Trophoblast cell (in vitro differentiated cells and primary cell): ENCODE measurements at places on chromosomes 13 and 19.

- no peaks in the 10 kb centered on the region for H3K4me1 ChIP-seq
- no peak overlapping the region for H3K4me3 ChIP-seq
- H3K27me3 ChIP-seq, result no peaks in the 10 kb centered on the region
- H3K27ac ChIP-seq, result no peak overlapping the region
- peak; percentile 11 for DNase-seq
- H3K36me3 ChIP-seq, result no peaks in the 10 kb centered on the region
Measured at GRCh38 chr13:48446464-48446863, 33.6 kb upstream of the LPAR6 start.

DNA sequence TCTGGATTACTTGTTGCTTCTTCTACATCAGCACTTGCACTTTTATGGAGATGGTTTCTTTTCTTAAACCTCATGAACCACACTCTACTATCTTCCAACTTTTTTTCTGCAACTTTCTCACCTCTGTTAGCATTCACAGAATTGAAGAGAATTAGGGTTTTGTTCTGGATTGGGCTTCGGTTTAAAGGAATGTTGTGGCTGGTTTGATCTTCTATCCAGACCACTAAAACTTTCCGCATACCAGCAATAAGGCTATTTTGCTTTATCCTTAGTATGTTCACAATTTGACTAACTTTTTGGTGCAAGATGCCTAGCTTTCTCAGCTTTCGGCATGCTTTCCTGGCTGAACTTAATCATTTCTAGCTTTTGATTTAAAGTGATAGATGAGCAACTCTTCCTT is 666.7 kb upstream of the MIR17HG start:
- DNase-seq, result no peak
- no peaks in the 10 kb centered on the region for H3K27me3 ChIP-seq
- H3K27ac ChIP-seq, result no peak overlapping the region
- no peaks in the 10 kb centered on the region for H3K4me1 ChIP-seq

DNA sequence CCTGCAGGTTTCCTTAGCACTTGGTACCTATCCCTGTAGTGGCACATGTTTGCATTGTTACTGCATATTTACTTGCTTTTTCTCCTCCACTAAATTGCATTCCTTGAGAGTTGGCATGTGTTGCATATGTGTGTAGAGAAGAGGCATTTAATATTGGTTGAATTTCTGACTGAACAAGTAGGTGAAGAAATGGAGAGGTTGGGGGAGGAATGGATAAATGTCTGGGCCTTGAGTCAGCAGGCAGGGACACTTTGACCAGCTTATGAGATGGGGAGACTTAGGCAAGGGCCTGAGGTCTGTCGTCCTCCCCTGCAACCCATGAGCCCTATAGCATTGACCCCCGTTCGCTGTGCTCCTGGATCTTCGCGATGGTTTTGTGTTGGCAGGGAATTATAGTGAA is 2.0 kb upstream of the GPR18 start:
- no peaks in the 10 kb centered on the region for H3K27me3 ChIP-seq
- no peaks in the 10 kb centered on the region for H3K4me1 ChIP-seq
- H3K36me3 ChIP-seq, result peaks cover 4% of the 10 kb centered on the region
- H3K4me3 ChIP-seq, result no peak overlapping the region
- no peak for DNase-seq
- H3K27ac ChIP-seq, result no peak overlapping the region

DNA sequence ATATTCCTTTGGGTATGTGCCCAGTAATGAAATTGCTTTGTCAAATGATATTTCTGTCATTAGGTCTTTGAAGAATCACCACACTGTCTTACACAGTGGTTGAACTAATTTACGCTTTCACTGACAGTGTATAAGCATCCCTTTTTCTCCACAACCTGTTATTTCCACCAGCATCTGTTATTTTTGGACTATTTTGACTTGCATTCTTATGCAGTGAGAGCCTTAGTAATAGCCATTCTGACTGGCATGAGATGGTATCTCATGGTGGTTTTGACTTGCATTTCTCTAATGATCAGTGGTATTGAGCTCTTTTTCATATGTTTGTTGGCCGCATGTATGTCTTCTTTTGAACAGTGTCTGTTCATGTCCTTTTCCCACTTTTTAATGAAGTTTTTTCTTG is 92.0 kb upstream of the SPATA13 start:
- no peaks in the 10 kb centered on the region for H3K27me3 ChIP-seq
- no peak overlapping the region for H3K27ac ChIP-seq
- no peak for DNase-seq

- H3K27ac ChIP-seq, result no peak overlapping the region
- no peak for DNase-seq
- H3K27me3 ChIP-seq, result no peaks in the 10 kb centered on the region
- peaks cover 58% of the 10 kb centered on the region for H3K36me3 ChIP-seq
- no peaks in the 10 kb centered on the region for H3K4me1 ChIP-seq
Measured at GRCh38 chr13:113176280-113176679, 17.8 kb downstream of the PROZ start.

DNA sequence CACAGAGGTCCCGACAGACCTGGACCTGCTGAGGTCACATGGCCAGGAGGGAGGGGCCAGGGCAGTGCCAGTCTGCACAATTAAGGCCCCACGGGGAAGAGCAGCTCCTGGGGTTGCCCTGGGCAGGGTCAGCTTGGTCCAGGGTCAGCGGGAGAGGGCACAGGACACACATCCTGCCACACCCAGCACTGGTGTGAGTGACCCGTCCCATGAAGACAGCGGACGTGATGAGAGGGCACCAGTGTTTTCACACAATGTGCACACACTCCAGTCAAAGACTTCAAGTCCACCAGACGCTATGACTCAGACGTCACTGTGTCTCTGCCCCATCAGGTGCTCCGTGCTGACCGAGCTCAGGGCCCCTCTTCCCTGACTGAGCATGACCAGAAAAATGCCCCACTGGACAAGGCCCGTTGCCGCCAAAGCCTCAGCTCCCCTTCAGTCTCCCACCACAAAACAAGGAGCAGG is 4.2 kb downstream of the TMEM259 start:
- no peak for DNase-seq
- H3K27ac ChIP-seq, result peak overlapping the region; percentile 24
- no peak overlapping the region for H3K4me3 ChIP-seq
- H3K36me3 ChIP-seq, result peaks cover 34% of the 10 kb centered on the region
- no peaks in the 10 kb centered on the region for H3K27me3 ChIP-seq
- H3K4me1 ChIP-seq, result peaks cover 41% of the 10 kb centered on the region

DNA sequence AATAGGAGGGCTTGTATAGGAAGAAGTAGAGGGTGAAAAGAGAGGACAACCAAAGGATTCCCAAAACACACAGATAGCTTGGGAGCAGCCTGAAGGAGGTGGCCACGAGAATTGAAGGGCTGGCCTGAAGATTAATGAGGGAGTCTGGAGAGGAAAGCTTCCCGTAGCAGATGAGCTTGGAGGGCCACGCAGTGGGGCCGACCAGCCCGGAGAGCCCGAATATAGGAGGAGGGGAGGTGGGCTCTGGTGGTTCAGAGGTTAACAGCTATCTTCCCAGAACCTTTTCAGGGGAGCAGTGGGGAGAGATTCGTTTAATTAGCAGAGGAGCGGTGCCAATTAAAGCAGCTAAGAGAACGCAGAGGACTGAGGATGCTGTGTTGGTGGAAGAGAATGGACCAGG is 154.9 kb downstream of the STK24 start:
- no peak overlapping the region for H3K4me3 ChIP-seq
- no peaks in the 10 kb centered on the region for H3K27me3 ChIP-seq
- no peak overlapping the region for H3K27ac ChIP-seq
- peaks cover 41% of the 10 kb centered on the region for H3K36me3 ChIP-seq

DNA sequence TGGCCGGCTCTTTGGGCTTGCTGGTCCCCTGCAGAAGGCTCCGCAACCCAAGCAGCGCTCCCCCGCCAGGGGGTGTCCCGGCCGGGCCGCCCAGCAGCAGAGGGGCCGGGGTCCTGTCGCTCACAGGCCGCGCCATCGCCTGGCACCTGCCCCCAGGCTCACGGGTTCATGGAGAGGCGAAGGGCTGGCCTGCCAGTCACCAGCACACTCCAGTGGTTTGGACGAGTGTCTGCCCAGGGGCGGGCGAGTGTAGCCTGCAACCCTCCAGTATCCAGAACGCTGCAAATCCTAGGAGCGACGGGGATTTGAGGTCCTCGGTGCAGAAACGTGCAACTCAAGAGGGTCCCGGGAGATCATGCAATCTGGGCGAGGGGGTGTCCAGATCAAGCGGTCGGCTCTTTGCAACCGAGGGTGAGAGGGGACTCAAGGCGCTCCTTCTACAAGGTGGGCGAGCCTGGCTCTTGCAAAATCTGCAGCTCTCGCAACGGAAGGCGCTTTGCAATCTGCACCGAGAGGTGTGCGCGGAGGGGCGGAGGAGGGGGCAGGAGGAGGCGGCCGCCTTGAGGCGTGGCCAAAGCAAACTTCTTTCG is at the start of gene DBP:
Gene DBP, minus strand, starts transcription at position 521 of the 590 bp plus-strand sequence. Its CDS starts 385 bp downstream, at position 136.
- no peak within 1 kb of the TSS for H3K4me3 ChIP-seq
- H3K36me3 ChIP-seq, result no peaks in the 10 kb centered on the region
- no peak for DNase-seq
- H3K27me3 ChIP-seq, result peaks cover 15% of the 10 kb centered on the region
- no peak within 1 kb of the TSS for H3K27ac ChIP-seq

DNA sequence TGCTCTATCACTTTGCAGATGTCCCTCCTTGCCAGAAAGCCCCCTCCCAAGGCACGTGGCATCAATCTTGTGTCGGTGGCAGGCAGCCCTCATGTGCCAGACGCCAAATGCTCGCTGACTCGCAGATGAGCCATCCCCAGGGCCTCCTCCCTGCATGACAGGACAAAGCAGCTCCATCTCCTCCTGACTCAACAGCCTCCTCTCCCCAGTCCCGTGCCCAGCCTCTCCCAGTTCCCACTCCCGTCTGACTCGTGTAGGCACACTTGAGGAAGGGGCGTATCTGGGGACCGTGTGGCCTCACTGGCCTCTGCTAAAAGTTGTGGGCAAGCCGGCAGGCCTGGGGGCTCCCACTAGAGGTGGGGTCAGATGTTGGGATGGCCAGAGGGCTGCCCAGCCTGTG is 133.6 kb downstream of the STK24 start:
- no peak for DNase-seq
- H3K4me3 ChIP-seq, result no peak overlapping the region
- H3K36me3 ChIP-seq, result peaks cover 78% of the 10 kb centered on the region
- H3K27ac ChIP-seq, result no peak overlapping the region
- peaks cover 4% of the 10 kb centered on the region for H3K4me1 ChIP-seq

DNA sequence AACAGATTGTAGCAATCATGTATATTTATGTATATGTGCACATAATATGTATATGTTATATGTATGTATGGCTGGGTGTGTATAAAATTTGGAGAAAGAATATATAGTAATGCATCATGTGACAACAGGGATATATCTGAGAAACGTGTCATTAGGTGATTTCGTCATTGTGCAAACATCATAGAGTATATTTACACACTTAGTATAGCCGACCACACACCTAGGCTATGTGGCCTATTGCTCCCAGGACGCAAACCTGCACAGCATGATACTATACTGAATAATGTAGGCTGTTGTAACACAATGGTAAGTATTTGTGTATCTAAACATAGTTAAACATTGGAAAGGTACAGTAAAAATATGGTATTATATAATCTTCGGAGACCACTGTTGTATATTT is 43.8 kb downstream of the ESD start:
- H3K4me1 ChIP-seq, result no peaks in the 10 kb centered on the region
- no peak for DNase-seq
- H3K36me3 ChIP-seq, result peaks cover 20% of the 10 kb centered on the region
- H3K4me3 ChIP-seq, result no peak overlapping the region
- no peaks in the 10 kb centered on the region for H3K27me3 ChIP-seq
- H3K27ac ChIP-seq, result no peak overlapping the region

- H3K36me3 ChIP-seq, result peaks cover 28% of the 10 kb centered on the region
- no peak for DNase-seq
- no peaks in the 10 kb centered on the region for H3K27me3 ChIP-seq
- no peak overlapping the region for H3K27ac ChIP-seq
- no peaks in the 10 kb centered on the region for H3K4me1 ChIP-seq
- no peak overlapping the region for H3K4me3 ChIP-seq
Measured at GRCh38 chr19:1968279-1969175, 27.6 kb downstream of the CSNK1G2 start.

DNA sequence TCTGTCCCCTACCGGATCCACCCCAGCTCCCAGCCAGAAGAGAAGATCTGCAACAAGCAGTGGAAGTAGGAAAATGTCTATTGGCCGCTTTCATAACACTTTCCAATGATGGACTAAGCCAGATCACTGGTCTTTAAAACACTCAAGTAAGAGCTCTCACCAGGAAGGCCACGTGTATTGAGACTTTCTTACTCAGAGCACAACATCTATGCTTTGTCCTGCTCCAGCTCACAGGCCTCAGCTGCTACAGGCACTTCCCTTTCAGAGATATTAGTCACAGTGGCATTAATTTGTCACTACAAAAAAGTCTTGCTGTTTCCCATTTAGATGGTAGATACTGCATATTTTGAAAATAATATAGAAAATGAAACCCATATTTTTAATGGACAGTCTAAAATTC is 164.2 kb downstream of the ABCC4 start:
- no peak for DNase-seq
- no peak overlapping the region for H3K27ac ChIP-seq
- H3K27me3 ChIP-seq, result no peaks in the 10 kb centered on the region
- H3K4me1 ChIP-seq, result no peaks in the 10 kb centered on the region
- no peak overlapping the region for H3K4me3 ChIP-seq

GRCh38 chr19:56252699-56253422 is 19.7 kb upstream of the EDDM13 start:
- no peak overlapping the region for H3K27ac ChIP-seq
- no peaks in the 10 kb centered on the region for H3K27me3 ChIP-seq
- H3K4me1 ChIP-seq, result no peaks in the 10 kb centered on the region
- no peaks in the 10 kb centered on the region for H3K36me3 ChIP-seq

DNA sequence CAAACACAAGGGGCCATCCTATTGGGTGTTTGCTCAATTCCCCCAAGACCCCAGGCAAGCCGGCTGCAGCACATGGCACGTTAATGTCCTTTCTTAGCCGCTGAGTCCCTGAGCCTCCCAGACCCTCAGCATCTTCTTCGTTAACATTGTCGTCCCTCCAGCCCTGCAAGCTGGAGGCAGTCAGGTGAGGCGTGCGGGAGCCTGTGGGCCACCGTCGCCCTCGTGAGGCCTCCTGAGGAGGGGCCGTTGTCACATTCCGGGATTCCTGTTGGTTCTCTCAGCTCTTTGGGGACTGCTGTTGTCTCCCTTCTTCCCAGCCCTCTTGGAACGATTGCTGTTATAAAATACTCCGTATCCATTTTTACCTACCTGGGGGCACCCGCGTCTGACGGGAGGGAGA is 140.6 kb downstream of the KDM4B start:
- H3K36me3 ChIP-seq, result peaks cover 80% of the 10 kb centered on the region
- no peak overlapping the region for H3K27ac ChIP-seq
- no peaks in the 10 kb centered on the region for H3K27me3 ChIP-seq
- no peak for DNase-seq
- no peak overlapping the region for H3K4me3 ChIP-seq

- no peak overlapping the region for H3K4me3 ChIP-seq
- no peak for DNase-seq
- no peak overlapping the region for H3K27ac ChIP-seq
- peaks cover 35% of the 10 kb centered on the region for H3K36me3 ChIP-seq
- no peaks in the 10 kb centered on the region for H3K4me1 ChIP-seq
Measured at GRCh38 chr19:11451327-11451870, 16.0 kb downstream of the PRKCSH start.
